ENCODE measurements at places on chromosomes 3 and 15. TPM values are rescaled to one million over a fixed set of nuclear protein-coding genes. Genes with fewer than 3 reads are reported as not detected.

SLC28A2 gene
- total RNA-seq, result not detected

SHC4 gene
- total RNA-seq, result 0.21 TPM

TIMMDC1 gene
- 62.2 TPM for total RNA-seq

TMEM158 gene
- total RNA-seq, result 16.9 TPM

C15orf62 gene
- total RNA-seq, result 0.08 TPM

GPR62 gene
- total RNA-seq, result 0.38 TPM

DNA sequence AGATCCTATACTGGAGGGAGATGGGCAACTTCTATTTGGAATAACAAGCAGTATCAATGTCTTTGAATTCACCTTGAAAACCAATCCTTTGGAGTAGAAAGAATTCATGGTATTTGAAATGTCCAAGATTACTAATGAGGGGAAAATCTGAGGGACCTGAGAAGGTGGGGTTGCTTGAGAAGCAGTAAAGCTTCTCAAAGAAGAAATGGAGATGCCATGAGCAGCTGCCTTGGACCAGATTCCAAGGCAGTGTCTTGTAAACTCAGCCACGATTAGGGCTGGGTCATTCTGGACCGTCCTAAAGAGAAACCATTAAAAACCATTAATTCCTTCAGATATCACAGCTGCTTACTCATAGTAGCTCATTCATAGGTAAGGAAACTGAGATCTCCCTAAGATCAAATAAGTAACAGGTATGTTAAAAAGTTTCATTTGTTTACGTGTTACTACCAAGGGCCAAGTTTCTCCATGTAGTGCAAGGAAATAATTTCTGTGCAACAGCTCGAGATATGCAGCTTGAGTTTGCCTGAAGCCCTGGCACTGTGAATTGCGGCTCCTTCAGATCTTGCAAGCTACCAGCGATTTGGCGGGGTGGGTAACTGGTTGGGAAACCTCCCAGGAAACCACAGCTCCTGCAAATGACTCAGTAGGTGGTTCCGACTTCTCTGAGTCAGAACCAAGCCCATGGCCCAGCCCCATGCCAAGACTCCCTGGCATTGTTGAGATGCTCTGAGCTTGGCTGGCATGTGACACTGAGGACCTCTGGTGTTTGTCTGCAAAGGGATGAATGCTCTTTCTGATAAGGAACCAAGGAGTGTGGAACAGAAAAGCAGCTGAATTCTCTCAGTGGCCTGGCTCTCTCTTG lies 296.8 kb downstream of the RORA start:
- H3K4me3 ChIP-seq, result no peak overlapping the region
- H3K27ac ChIP-seq, result no peak overlapping the region
- H3K36me3 ChIP-seq, result no peaks in the 10 kb centered on the region
- H3K4me1 ChIP-seq, result peaks cover 9% of the 10 kb centered on the region
- H3K27me3 ChIP-seq, result no peaks in the 10 kb centered on the region

GRCh38 chr15:87245592-87245991 lies 1010.9 kb downstream of the NTRK3 start:
- H3K27me3 ChIP-seq, result no peaks in the 10 kb centered on the region
- H3K4me3 ChIP-seq, result no peak overlapping the region

GRCh38 chr3:196837819-196838420 lies 29.8 kb upstream of the SENP5 start:
- peak; percentile 88 for DNase-seq
- no peak overlapping the region for H3K4me3 ChIP-seq
- H3K27ac ChIP-seq, result no peak overlapping the region
- H3K36me3 ChIP-seq, result no peaks in the 10 kb centered on the region
- no peaks in the 10 kb centered on the region for H3K4me1 ChIP-seq

GRCh38 chr3:21778715-21779114 lies 27.7 kb upstream of the ZNF385D start:
- H3K4me1 ChIP-seq, result no peaks in the 10 kb centered on the region
- no peak for DNase-seq
- no peak overlapping the region for H3K27ac ChIP-seq

DNA sequence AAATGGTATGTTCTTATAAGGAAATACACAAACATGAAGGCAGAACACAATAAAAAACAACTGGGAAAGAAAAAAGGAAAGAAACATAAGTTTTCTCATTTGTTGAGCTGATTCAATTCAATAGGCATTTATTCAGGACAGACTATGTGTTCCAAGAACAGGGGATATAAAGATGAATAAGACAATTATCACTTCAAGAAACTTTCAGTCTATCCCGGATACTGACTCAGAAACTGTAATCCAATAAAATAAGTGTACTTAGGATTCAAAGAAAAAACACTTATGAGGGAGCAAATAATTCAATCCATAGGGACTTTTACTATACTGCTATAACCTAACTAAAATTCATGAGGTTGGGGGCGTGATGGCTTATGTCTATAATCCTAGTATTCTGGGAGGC lies 3.5 kb upstream of the POPDC2 start:
- no peak for DNase-seq
- no peak overlapping the region for H3K4me3 ChIP-seq
- H3K27me3 ChIP-seq, result no peaks in the 10 kb centered on the region
- no peaks in the 10 kb centered on the region for H3K4me1 ChIP-seq
- H3K36me3 ChIP-seq, result no peaks in the 10 kb centered on the region

- no peaks in the 10 kb centered on the region for H3K27me3 ChIP-seq
- H3K36me3 ChIP-seq, result no peaks in the 10 kb centered on the region
- H3K4me1 ChIP-seq, result peaks cover 17% of the 10 kb centered on the region
Observed at GRCh38 chr3:13013151-13013561, 60.1 kb downstream of the IQSEC1 start.

DNA sequence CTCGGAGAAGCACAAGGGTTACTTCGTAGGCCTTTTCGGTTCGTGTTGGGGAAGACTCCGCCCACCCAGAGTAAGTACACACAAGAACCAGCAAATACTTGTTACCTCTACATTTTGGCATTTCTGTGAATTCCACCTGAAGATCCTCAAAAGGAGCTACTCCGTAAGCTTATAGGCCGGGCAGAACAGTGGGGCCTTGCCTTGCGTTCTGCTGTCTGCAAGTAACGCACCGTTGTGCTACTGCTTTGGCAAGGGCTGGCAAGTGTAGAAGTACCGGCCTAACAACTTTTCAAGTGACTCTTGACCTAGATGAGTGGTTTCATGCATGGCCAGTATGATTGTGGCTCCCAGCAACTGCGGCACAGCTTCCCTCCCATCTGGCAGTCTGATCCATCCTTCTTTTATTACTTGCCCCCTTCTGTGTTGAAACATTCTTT lies 6.4 kb upstream of the DNAAF4 start:
- no peak overlapping the region for H3K4me3 ChIP-seq
- no peaks in the 10 kb centered on the region for H3K36me3 ChIP-seq
- H3K27ac ChIP-seq, result no peak overlapping the region

DNA sequence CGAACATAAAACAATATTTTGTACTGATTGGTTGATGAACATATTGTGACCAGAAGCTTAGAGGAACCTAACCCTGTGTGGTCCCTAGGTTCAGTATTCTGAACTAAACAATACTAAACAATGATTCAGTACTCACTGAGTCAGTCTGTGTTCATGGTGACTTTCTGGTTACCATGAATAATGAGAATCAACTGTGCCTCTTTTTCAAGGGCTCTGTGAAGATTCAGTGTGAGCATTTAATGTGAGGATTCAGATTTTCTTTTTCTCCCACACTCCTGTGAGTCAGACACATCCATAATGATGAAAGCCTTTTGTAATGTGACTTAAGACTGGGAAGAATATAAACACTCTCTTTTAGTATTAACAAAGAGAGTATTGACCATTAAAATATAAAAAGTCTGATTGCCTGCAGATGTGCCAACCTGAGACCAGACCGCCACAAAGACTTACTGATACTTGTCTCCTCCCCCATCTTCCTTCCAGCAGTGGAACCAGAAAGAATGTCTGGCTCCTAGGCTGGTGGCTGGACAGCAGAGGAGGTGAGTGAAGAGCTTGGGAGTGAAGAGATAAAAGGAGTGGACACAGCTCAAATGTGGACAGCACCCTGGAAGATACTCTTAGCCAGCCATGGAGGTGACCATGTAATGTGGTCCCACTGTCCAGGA lies 17.6 kb upstream of the ACTL6A start:
- no peak overlapping the region for H3K27ac ChIP-seq
- no peak for DNase-seq
- H3K27me3 ChIP-seq, result no peaks in the 10 kb centered on the region
- no peaks in the 10 kb centered on the region for H3K36me3 ChIP-seq

- no peaks in the 10 kb centered on the region for H3K27me3 ChIP-seq
- H3K4me1 ChIP-seq, result no peaks in the 10 kb centered on the region
- no peaks in the 10 kb centered on the region for H3K36me3 ChIP-seq
- no peak for DNase-seq
- H3K4me3 ChIP-seq, result no peak overlapping the region
Observed at GRCh38 chr3:56902468-56903160, 100.9 kb upstream of the ARHGEF3 start.

DNA sequence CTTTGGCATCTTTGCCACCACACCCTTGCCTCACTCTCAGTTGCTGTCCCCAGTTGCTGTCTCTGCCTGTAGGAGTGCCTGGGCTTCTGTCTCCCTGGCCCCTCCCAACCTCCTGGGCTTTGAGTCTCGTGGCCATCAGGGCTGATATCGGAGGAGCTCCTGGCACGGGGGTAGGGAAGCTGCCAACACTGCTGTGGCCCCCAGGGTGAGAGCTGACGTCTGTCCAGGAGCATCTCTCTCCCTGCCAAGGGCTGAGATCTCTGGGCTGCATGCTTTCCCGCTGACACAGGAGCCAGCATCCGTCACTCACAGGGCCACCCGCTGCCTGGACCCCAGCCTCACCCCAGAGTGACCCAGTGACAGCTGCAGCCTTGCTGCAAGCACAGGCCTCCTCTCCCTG lies 47.4 kb downstream of the EXOG start:
- H3K27ac ChIP-seq, result no peak overlapping the region
- no peaks in the 10 kb centered on the region for H3K27me3 ChIP-seq
- H3K36me3 ChIP-seq, result no peaks in the 10 kb centered on the region
- H3K4me3 ChIP-seq, result no peak overlapping the region

GRCh38 chr3:52253314-52254304 lies 8.1 kb downstream of the PPM1M start:
- H3K27ac ChIP-seq, result no peak overlapping the region
- DNase-seq, result no peak
- H3K36me3 ChIP-seq, result peaks cover 42% of the 10 kb centered on the region

DNA sequence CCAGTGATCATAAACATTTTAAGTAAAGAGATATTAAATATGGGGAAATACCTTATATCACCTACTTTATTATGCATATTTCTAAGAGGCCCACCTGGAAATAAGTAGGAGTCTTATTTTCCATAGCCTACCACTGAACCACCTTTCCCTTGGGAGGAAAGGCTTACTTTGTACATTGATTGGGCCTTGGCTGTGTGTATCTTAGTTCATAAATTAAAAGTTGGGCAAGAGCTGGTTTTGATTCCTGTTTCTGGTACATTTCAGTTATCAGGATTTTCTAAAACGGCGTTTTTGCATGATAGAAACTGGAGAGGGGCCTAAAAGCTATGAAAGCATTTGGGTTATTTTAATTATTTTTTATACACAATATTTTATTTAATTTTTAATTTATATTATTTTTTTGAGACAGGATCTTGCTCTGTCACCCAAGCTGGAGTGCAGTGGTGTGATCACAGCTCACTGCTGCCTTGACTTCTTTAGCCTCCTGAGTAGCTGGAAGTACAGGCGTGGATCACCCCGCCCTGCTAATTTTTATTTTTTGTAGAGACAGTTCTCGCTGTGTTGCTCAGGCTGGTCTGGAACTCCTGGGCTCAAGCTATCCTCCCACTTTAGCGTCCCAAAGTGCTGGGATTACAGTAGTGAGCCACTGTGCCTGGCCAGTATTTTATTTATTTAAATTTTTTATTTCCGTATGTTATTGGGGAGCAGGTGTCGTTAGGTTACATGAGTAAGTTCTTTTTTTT lies 2.6 kb downstream of the GMPS start:
- H3K36me3 ChIP-seq, result no peaks in the 10 kb centered on the region
- DNase-seq, result no peak

DNA sequence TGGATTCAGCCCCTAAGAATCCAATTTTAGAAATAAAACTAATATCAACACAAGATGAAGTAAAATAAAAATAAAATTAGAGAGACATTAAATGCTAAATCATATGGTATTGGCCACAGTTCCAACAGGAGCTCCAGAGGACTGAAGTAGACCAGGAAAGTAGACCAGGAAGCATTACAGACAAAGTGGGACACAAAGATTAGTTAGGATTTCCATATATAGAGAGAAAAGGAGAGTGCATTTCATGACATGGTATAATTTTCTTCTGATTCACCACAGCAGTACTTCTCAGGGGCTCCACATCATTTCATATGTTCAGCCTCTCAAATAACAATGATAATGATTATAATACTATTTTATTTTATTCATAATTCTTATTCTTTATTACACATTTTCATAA lies 18.3 kb downstream of the FGF7 start:
- H3K4me1 ChIP-seq, result peaks cover 5% of the 10 kb centered on the region
- H3K27ac ChIP-seq, result no peak overlapping the region
- no peak overlapping the region for H3K4me3 ChIP-seq
- no peak for DNase-seq

DNA sequence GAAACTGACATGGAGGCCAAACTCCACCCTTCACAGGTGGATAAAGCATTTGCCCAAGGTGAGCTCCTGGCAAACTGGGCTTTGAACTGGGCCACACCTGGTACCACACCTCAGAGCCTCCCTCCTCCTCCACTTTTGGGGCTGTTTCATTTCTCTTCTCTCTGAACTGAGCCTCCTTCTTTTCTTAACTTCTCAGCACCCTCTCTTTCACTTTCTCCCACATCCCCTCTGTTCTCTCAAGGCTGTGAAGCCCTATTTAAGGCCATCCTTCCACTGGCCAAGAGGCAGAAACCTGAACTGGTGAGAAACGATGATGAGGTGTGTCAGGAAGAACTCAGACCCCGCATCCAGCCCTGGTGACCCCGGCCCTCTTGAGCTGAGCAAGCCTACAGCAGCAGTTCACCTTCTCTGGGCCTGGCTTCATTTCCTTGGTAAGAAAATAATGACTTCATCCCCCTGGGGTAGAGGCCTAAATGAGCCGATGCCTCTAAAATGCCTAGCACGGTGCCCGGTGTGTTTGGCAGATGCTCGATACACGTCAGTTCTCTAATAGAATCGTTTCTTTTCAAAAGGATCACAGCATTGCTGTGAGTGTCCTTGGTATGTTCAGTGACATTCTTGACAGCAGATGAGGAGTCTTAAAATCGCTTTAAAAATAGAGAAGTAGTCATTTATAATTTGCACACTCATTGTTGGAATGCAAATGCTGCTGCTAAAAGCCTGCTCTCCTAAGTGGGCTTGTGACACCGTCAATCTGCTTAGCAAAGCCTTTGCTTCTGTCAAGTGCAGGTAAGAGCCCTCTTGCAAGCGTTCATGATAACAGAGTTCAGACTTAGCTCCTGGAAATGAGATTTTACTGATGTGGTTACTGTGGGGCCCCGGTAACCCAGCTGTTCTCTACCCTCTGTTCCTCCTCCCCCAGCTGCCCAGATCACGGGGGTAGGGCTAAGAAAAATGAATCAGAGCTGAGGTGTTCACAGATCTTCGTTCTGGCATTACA lies 97.7 kb upstream of the ATP2B2 start:
- no peaks in the 10 kb centered on the region for H3K4me1 ChIP-seq
- H3K4me3 ChIP-seq, result no peak overlapping the region
- H3K27me3 ChIP-seq, result no peaks in the 10 kb centered on the region
- DNase-seq, result no peak
- no peaks in the 10 kb centered on the region for H3K36me3 ChIP-seq
- no peak overlapping the region for H3K27ac ChIP-seq

Measured in GM23338 (cell line).